Mesothelial cell of epicardium (in vitro differentiated cells): ENCODE measurements at places on chromosomes 5 and 9.

GRCh38 chr9:112496074-112496722 lies 9.6 kb downstream of the KIAA1958 start:
- no peak for DNase-seq

DNA sequence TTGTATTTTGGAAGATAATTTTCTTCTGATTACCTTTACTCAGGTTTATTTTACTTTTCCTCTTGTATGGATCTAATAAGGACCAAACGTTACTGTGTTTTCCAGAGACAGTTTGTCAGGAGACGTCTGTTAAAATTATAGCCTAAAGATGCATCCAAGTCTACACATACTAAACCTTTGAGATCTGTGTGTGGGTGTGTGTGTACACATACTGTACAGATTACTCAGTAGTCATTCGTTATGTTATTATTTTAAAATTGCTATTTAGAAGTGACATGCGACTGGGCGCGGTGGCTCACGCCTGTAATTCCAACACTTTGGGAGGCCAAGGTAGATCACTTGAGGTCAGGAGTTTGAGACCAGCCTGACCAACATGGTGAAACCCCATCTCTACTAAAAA lies 51.6 kb upstream of the CNTLN start:
- DNase-seq = no peak

DNA sequence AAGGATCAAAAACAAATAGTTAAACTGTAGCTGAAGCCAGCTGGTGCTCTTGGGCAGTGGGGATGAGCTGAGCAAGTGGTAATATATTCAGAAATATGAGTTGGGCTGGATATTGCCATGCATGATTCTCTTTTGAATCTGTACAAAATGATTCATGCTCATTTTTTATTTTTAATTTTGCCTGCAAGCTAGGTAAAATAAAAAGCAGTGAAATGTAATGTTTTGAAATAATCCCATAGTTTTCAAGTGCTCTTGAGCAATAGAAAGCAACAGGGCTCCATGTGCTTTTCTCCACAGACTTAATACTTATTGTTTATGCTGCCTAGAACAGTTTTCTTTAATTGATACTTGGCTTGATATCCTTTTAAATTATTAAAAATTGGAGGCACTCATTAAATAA lies 489.3 kb downstream of the TLE4 start:
- DNase-seq = no peak

DNA sequence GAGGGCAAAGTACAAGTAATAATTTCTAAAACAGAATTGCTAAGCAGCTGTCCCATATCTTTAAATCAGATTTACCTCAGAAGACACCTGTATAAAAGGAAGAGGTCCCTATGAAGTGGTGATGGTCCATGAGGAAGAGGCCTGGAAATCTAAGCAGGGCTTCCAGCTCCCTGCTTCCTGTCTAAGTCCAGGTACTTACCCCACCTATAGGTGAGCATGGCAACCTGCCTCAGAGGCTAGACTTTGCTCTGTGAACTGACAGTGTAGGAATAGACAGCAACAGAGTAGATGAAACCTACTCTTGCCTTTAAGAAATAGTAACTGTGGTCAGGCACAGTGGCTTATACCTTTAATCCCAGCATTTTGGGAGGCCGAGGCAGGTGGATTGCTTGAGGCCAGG lies 55.8 kb upstream of the ARRDC3 start:
- no peak for DNase-seq

DNA sequence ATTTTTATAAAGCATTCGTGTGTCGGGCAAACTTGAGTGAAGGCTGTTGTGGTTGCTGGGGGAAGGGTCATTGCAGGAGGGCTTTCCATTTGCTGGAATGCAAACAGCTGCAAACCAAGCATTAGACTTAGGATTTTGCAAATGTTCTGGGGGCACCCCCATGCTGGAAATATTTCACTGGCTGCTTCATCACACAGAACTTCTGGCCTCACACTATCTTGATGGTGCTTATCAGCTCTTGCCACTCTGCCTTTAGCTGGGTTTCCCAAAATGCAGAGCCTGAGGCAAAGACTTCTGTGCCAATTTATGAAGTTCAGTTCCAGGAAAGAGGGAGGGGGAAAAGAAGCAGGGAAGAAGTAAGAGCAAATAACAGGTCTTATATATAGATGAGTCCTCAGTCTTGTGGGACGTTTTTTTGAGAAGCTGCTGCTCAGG lies 8.6 kb upstream of the COL15A1 start:
- DNase-seq = no peak

DNA sequence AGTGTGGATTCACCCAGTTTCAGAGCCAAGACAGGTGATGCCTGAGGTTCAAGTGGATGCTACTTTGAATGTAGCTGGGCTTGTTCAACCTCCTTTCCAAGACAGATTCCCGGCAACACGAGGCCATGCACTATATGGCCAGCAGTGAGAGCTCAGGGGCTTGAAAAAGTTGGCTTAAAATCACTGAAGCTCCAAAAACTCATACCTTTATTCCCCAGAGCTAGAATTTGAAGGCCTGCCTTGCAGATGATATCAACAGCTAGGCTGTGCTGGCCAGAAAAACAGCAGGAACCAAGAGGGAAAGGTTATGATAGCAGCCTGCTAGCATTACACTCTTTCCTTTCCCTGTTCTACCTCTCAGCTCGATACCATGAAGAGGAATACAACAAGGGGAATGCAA lies 120.2 kb upstream of the DAB2 start:
- no peak for DNase-seq

DNA sequence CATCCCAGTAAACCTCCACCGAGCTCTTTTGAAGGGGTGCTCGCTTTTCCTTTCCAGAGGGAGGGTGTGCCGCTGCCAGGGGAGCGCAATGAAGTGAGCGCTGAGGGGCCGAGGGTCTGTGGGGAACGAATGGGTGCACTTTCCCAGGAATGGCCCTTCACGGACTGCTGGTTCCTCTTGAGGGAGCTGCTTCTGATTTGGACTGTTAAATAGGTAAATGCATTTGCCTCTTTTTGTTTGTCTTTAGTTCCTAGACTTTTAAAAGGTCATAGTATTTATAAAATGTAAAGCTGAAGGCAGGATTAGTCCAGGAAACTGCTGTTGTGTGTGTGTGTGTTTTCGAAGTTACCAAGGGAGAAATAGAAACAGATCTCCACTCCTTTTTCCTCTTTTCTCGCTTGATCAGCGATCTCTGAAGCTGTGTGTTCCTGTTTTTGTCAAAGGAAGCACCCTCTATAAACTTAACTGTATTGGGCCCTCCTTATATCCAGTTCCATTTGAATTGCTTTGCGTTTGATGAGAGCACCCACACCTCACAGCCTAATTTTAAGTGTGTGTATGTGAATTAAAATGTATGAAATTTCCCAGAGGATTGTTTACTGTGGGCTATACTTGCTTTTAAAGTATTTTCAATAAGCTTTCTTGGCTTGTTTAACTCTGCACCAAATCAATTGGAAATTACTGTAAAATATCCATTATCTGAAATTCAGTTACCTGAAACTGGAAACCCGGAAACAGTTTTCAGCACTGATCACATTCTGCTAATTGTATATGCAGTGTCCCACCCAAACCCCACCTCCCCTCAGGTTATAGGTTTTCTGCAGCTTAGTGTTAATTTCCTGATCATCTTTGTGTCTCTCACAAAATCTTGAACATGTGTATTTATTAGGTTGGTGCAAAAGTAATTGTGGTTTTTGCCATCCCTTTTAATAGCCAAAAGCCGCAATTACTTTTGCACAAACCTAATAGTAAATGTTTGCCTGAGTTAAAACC lies 966 bp downstream of the SNX2 start:
- peak; percentile 23 for DNase-seq

- no peak for DNase-seq
Measured at GRCh38 chr9:5442400-5443011, 4.8 kb upstream of the PLGRKT start.
